Forelimb muscle (tissue), 1 donor: ENCODE measurements at places on chromosomes 13 and 19.

DNA sequence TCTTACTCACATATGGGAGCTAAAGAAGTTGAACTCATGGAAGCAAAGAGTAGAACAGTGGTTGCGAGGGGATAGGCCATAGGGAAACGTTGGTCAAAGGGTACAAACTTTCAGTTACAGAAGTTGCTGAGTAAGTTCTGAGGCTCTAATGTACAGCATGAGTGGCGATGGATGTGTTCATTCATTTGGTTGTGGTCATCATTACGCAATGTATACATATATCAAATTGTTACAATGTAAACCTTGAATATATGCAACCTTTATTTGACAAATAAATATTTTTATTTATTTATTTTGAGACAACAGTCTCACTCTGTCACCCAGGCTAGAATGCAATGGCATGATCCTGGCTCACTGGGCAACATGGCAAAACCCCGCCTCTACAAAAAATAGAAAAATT is 38.7 kb downstream of the ZIC5 start:
- no peak for DNase-seq

DNA sequence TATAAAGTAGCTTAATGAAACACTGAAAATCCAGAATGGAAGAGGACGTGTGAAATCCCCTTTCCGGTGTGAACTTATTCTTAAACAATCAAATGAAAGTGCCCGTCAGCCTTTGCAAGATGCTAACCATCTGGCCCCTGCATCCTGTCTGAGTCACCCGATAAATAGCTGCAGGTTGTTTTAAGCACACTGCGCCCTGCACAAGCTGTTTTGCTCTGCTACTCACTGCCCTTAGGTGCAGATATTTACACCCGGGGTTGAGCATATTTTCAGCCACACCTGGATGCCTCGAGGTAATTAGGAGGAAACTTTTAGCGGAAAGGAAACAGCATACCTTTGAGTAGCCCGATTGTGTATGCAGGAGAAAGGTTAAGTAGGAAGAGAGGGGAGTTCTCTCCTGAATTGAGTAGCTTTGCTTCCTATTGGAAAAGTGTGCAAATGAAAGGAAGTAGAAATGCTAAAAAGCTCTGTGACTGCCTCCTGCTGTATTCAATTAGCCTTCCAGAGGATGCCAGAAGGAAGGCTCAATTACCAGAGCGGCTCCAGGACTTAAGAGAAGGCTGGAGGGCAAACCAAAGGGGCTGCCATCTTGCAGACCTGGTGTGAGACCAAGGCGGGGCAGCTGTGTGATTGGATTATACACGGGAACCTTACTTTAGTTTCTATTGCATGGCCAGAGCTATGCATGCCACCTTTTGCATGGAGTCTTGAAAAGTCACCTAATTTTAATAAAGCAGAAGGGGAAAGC is 42.5 kb downstream of the IRS2 start:
- DNase-seq: no peak

DNA sequence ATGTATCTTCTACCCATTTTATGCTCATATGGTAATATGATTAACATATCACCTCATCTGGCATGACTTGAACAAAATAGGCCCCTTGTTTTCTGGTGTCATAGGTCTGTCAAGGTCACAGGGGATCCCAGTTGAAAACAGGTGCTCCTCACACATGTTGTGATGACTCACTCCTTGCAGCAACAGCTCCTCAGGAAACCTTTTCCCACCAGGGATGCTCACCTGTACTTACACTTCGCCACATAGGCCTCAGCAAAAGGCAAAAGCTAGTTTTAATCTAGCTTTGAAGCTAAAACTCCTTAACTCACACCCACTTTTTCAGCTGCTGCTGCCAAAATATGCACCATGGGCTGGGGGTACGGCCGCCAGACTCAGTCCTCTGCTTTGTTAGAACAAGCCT is 110.0 kb upstream of the SOX21 start:
- no peak for DNase-seq

DNA sequence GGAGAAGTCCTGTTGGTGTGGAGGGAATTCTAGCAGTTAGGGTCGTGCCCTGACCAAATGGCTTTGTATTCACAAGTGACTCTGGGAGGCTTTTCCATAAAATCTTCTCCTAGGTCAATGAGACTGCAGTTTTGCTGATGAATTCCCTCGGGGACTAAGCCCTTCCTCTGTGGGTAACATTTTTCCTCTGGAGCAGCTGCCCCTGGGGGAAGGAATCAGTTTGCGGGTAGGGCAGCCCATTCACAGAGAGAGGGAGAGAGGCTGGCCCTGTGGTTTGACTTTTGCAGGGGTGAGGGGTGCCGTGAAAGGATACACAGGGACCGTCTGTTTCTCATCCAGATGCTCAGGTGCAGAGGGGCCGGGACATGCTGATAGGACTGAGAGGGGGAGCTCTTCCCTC is 67.3 kb downstream of the ERICH6B start:
- DNase-seq: no peak

GRCh38 chr13:60363288-60363687 is 33.7 kb upstream of the TDRD3 start:
- DNase-seq: no peak

DNA sequence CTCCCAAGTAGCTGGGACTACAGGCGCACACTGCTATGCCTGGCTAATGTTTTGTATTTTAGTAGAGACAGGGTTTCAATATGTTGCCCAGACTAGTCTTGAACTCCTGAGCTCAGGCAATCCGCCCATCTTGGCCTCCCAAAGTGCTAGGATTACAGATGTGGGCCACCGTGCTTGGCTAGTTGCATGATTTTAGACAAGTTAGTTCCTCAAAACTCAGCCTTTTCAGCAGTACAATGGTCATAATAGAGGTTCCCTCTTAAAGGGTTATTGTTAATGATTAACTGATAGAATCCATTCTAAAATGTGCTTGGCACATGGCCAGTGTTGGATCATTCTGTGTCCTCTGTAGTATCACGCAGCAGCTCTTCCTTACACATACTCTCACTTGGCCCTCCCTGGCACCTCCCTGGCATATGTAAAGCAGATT is 19.5 kb upstream of the IFT88 start:
- DNase-seq: no peak

- DNase-seq: no peak
Observed at GRCh38 chr13:55437162-55437561, 1703.6 kb upstream of the PRR20A start.

- no peak for DNase-seq
Observed at GRCh38 chr13:103638706-103639105, 572.5 kb upstream of the SLC10A2 start.

GRCh38 chr19:4327252-4327876 is 11.3 kb downstream of the STAP2 start:
- DNase-seq: no peak

- no peak for DNase-seq
Observed at GRCh38 chr13:97561182-97561581, 127.2 kb downstream of the RAP2A start.

DNA sequence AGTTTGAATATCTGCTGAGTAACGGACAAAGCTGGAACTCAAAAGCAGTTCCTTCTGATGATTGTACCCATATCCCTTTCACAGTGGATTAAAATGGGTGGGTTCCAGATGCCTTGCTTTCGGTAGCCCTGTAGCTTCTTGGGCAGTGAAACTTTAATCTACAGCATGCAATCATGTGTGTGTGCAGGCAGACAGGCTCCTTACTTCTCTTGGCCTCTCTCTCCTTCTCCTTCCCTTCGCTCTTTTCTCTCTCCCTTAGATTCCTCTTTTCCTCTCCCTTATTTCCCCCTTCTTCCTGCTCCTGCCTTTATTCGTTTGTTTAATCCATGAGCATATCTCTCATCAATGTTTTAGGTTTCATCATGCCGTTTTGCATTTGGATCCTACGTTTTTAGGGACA is 8.1 kb downstream of the DGKH start:
- DNase-seq: no peak

DNA sequence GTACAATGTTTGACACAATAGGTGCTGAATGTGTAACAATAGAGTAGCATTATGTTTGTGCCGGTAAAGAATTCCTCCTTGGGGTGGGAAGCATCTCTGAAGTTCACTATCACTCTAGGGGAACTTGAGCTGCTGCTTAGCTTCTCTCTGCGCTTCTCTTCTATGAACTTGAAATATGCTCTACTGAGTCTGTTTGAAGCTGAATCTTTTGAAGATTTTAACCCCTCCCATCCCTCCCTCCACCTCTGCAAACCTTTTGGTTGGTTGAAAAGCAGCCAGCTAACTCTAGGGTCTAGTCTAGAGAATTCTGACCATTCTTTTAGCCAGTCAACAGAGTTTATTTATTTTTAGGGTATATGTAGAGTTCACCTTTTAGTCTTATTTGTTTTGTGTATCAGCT is 2.5 kb downstream of the PCCA start:
- DNase-seq: no peak

DNA sequence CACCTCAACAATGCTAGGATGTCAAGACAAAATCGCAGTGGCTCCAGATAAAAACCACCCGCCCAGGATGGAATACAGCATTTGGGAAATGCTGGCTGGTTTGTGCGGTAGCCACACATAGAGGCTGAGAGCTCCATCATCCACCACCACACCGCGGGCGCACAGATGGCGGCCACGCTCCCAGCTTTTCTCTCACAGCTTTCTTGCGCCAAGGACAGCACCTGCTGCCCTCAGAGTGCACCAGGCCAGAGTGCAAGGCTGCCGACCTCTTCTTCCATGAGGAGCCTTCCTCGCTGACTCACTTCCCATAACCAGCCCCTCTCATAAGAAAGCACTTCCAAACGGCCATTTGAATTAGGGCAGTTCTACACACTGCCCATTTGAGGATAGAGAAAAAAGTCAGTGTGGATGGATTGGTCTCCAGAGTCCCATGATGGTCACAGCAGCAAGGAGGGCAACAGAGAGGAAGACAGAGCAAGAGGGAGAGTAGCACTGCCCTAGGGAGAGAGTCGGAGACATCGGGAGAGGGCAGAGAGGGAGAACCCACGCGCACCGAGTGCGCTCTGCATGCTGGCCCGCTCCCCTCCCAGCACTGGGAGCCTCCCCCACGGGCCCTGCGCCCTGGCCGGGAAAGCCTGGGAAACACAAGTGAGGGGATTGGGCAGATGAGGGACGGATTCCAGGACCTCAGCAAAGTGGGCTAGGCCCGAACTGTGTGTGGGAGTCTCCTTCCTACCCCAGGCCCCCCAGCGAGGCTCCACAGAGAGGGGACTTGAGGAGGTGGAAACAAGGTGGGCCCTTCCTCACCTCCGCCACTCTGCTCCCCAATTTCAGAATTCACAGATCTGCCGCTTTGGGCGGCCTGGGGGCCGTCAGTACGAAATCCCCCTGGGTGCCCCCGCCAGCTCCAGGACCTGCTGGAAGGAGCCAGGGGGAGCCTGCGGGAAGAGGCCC is 156.9 kb downstream of the USP12 start:
- DNase-seq: no peak

GRCh38 chr19:50628551-50628950 is 11.1 kb downstream of the SYT3 start:
- DNase-seq: no peak

DNA sequence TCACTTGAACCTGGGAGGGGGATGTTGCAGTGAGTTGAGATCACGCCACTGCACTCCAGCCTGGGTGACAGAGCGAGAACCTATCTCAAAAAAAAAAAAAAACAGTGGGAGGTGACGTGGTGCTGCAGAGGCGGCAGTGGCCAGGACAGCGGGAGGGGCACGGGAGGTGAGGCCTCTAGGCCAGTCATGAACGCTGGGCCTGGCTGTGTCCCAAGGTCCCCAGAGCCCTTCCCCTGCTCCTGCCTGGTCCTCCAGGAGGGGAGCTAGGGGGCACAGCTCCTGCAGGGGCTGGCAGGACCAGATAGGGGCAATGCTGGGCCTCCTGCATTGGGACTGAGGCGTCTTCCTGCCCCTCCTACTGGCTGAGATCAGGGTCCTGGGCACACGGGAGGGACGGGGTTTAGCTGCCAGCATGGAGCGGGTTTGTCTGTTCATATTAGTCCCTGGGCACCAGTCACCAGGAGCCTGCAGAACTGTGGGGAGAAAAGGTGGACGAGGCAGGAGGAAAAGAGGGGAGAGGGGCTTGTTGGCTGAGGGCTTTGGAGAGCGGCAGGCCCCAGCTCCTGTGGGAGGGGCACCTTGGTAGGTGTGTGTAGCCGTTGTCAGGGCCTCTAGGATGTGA is 4.5 kb downstream of the MAP2K7 start:
- DNase-seq: no peak

- DNase-seq: no peak
Observed at GRCh38 chr19:2129486-2129885, 21.9 kb downstream of the AP3D1 start.

- DNase-seq: no peak
Observed at GRCh38 chr13:78772933-78773332, 114.0 kb upstream of the OBI1 start.

DNA sequence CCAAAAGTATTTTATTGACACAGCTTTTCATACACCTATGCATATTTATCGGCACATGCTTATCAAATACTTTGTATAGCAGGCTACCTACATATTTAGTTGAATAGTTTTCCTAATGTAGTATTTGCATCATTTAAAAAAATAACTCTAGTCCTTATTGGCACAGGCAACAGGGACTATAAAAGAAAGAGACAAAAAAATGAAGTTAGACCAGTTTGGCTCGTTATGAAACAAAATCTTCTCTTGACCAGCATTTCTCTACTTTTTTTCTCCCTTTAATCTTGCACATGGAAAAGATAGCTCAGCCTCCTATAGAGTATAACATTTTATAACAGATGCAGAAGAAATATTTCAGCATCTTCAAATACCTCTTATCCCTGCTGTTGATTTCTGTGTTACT is 794.8 kb upstream of the MIR17HG start:
- DNase-seq: no peak

DNA sequence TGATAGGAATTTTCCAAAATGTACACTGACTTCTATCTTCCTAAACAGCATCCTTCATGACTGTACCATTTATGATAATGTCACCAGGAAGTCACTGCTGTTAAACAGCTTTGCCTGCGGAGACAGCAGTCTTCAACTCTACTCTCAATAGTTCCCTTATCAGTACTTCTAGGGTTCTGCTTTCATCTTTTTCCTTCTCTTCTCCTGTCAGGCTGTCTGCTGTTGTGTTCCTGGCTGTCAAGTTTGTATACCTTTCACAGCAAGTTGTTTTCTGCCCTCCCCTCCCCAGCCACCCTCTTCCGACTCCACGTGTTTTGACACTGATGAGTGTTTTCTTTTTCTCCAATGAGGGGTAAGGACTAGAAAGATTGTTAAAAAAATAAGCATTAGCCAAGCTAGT is 2.2 kb downstream of the UPF3A start:
- DNase-seq: no peak

GRCh38 chr19:5645409-5645808 is 22.5 kb downstream of the SAFB start:
- no peak for DNase-seq
